Amygdala (tissue), 56 donors: ENCODE measurements at places on chromosomes 6 and 20.

- DNase-seq: no peak
These were observed 20.1 kb downstream of the JAG1 start for GRCh38 chr20:10653599-10654249.

- DNase-seq: no peak
These were observed 9.3 kb downstream of the AURKA start for GRCh38 chr20:56382696-56383095.

GRCh38 chr6:141077355-141078333, 1055.1 kb upstream of the GJE1 start:
- DNase-seq: no peak

DNA sequence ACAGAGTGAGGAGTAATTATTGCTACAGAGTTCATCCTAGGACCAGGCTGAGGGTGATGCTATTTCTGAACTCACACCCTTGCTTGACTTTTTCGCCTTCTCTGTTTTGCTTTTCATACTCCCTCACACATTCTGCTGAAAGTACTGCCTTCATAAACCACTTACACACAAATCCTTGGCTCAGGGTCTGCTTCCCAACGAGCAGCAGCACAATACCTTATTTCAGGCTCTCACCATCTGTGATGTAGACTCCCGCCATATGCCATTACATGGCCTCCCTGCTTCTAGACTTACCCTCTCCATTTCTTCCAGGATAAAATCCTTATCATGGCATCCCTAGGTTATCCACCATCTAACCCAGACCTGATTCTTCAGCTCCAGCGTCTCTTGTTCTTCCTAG, 321.3 kb upstream of the SPTLC3 start:
- no peak for DNase-seq

DNA sequence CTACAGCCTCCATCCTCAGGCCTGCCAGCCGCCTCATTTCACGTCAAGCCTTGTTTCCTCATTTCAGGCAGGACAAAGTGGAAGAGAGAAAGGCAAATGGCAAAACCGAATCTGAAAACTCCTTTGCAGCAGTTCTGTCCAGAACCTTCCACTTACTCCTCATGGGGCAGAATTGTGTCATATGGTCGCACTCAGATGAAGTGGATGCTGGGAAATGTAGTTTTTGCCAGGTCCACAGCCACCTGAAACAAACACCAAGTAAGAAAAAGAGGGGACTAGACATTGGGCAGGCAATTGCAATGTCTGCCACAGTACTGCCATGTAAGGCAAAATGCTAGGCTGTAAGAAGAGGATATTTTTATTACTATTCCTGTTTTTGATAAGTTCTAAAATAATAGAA, 44.9 kb downstream of the ISM1 start:
- DNase-seq: no peak

- DNase-seq: no peak
These were observed 108.9 kb upstream of the STXBP5 start for GRCh38 chr6:147095316-147095715.

GRCh38 chr6:38143191-38144150, 323.9 kb downstream of the ZFAND3 start:
- peak; percentile 17 for DNase-seq

- DNase-seq: no peak
These were observed 50.3 kb downstream of the OLIG3 start for GRCh38 chr6:137443901-137444300.

- peak; percentile 89 for DNase-seq
These were observed at the start of gene PPT2 for GRCh38 chr6:32153564-32154513. Gene PPT2 (plus strand): TSS chr6:32154141. CDS start chr6:32154595, 454 bp downstream.

GRCh38 chr6:132651062-132651461, 7.9 kb downstream of the TAAR1 start:
- DNase-seq: no peak

GRCh38 chr6:41602422-41602743, 35.9 kb upstream of the MDFI start:
- no peak for DNase-seq

- DNase-seq: peak; percentile 10
These were observed 47.8 kb upstream of the NRSN1 start for GRCh38 chr6:24078200-24078599.

DNA sequence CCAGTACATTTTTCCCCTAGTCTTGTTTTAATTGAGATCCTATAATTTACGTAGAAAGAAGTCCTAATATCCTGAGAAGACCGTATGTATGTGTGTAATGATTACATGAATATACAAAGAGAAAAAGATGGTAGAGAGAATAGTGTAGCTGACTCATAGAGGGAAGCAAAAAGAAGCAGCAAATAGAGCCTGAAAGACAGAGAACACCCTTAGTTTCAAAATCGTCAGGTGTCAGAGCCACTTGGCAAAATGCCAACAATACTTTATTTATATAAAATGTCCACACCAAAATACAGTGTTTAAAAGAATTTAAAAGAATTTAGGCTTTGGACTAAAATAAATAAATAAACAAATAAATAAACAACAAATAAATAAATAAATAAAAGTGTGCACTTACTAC, 1414.1 kb upstream of the EYS start:
- no peak for DNase-seq

DNA sequence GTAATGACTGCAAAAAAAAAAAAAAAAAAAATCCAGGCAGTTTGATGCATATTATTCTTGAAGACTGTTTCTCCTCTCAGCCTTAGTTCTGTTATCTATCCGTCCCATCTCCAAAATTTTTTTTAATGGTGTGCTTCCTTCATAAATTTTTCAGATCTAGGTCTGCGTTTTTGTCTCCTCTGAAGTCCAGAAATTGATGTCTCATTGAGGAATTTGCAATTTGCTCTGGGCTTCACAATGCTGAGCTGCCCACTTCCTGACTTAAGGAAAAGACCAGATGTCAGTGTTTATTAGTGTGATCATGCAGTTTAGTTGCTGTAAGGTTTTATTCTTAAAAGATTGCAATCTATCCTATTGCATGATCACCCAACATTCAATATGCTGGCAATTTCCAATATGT, 297.6 kb downstream of the ZNF217 start:
- DNase-seq: no peak

- no peak for DNase-seq
These were observed at the start of gene NRN1 for GRCh38 chr6:6006428-6007365. Gene NRN1 (minus strand): TSS chr6:6006925. CDS start chr6:6006749, 176 bp downstream.

GRCh38 chr6:38212579-38212978, 393.1 kb downstream of the ZFAND3 start:
- DNase-seq: no peak
